ENCODE measurements at places on chromosomes 13 and 19.

DNA sequence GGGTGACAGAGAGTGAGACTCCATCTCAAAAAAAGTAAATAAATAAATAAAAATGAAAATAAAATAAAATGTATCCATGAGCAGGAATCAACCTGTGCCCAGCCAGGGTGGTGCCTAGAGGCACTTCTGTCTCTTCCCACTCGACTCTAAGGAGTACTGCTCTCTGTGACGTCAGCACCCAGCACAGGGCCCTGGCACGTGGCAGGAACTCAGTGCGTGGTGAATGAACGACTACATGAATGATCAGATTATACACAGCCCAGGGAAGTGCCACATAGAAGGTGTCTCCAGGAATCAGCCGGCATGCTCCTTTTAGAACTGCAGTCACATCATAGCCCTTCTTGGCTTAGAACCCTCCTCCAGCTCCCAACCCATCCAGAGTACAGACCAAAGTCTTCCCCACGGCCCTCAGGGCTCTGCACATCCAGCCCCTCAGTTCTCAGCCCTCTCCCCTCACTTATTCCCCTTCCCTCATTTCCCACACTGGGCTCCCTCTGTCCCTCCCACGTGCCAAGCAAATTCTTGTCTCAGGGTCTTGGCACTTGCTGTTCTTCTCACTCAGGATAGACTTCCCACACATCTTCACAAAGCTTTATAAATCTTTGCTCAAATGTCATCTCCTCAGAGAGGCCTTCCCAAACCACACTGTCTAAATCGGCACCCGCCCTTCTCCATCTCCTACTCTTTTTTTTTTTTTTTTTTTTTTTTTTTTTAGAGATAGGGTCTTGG is 4.2 kb downstream of the CLIP3 start:
- no peak for DNase-seq

DNA sequence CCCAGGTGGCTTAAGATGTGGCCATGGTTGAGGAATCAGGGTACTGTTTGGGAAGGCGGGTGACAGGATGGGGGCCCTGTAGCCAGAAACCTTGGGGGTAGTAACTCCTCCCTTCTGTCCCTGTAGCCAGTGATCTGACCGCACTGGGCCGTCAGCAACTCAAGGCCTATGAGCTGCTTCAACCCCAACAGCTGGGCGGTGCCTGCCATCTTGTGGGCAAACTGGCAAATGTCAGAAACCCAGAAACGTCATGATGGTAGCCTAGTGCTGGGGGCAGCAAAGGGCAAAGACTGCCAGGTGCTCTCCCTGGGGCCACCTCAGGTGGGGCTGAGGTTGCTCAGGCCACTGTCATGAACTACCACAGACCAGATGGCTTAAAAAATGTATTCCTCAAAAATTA is 3.5 kb downstream of the COPE start:
- peak; percentile 59 for DNase-seq

- no peak for DNase-seq
These were observed 45.3 kb downstream of the RGCC start for GRCh38 chr13:41502673-41503072.

DNA sequence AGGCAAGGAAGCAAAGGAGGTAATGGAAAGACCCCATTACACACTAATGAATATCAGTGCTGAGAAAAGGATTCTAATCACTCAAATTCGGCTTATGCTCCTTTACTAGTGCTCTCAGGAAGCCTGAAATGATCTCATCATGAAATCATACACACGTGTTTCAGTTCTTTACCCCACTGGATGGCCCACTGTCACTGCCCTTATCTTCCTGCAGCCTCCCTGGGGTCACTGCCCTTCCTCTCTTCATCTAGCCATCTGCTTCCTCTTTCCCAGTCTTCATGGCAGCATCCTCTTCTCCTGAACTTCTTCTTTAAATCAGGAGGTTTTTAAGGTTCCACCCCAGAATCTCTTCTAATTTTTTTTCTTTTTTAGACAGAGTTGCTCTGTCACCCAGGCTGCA is 27.9 kb upstream of the EEF1AKMT1 start:
- no peak for DNase-seq

GRCh38 chr13:111064661-111065060 is 50.4 kb upstream of the ARHGEF7 start:
- no peak for DNase-seq

DNA sequence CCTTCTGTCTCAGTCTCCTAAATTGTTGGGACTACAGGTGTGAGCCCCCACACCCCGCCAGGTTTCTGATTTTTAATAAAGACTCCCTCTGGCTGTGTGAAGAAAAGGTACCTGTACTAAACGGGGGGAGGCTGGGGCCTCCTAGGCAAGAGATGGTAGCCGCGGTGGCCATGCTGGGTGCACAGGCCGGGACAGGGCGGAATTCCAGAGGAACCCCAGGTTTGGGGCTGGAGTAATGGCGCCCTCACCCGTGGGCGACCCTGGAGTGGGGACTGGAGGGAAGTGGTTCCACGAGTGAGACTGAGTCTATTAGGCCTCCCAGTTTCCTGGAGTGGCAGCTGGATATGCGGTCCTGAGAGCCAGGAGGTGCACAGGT is 1.6 kb upstream of the CBARP start:
- DNase-seq = no peak

All from right hindlimb (tissue), 1 donor.